ENCODE measurements at places on chromosomes 3 and 15.

- DNase-seq = no peak
Observed at GRCh38 chr15:53193149-53193548, 403.0 kb upstream of the ONECUT1 start.

- peak; percentile 24 for DNase-seq
Observed at GRCh38 chr3:124315215-124316033, 323.5 kb upstream of the ROPN1 start.

GRCh38 chr3:45923755-45924154, 19.5 kb upstream of the CXCR6 start:
- peak; percentile 59 for DNase-seq

GRCh38 chr15:41871175-41871905, 22.5 kb downstream of the SPTBN5 start:
- DNase-seq = no peak

- DNase-seq = no peak
Observed at GRCh38 chr3:39022286-39022630, 29.5 kb downstream of the SCN11A start.

DNA sequence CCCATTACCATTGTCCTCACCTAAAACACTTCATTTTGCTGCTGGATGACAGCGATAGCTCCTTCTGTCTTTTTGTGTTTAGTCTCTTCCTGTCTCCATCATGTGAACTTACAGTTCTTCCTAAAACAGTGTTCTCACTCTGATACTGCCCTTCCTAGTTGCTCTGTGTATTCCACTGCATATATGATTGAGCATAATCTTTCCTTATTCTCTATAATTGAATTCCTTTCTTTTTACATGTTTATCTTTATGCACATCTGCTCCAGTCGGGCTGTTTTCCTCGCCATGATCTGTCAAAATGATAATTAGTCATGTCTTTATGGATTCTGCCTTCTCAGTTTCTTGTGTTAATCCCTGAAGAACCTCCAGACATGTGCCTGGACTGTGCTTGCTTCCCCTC, 405.1 kb upstream of the SEMA6D start:
- DNase-seq = no peak

GRCh38 chr3:34020726-34021680, 222.6 kb downstream of the PDCD6IP start:
- no peak for DNase-seq

- no peak for DNase-seq
Observed at GRCh38 chr3:121654493-121655385, 6.0 kb downstream of the HCLS1 start.

GRCh38 chr3:123039178-123039577, 11.6 kb upstream of the SEMA5B start:
- no peak for DNase-seq

GRCh38 chr3:127215714-127216414, 22.9 kb downstream of the PRR23E start:
- no peak for DNase-seq

DNA sequence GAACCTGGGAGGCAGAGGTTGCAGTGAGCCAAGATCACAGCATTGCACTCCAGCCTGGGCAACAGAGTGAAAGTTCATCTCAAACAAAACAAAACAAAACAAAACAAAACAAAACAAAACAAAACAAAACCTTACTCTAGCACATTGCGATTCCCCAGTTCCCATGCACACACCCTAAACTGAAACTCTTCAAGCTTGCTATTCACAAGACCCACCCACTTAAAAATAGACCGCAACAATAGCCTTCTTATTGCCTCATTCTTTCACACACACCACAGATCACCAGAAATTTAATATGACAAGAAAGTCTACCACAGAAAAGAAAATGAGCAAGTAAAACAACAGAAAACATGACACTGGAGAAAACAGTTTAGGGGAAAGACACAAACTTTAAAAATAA, 598.4 kb downstream of the FHIT start:
- no peak for DNase-seq

GRCh38 chr3:45567730-45568172, 26.8 kb upstream of the LIMD1 start:
- no peak for DNase-seq

GRCh38 chr3:173287361-173287760, 110.2 kb upstream of the NLGN1 start:
- DNase-seq = no peak

DNA sequence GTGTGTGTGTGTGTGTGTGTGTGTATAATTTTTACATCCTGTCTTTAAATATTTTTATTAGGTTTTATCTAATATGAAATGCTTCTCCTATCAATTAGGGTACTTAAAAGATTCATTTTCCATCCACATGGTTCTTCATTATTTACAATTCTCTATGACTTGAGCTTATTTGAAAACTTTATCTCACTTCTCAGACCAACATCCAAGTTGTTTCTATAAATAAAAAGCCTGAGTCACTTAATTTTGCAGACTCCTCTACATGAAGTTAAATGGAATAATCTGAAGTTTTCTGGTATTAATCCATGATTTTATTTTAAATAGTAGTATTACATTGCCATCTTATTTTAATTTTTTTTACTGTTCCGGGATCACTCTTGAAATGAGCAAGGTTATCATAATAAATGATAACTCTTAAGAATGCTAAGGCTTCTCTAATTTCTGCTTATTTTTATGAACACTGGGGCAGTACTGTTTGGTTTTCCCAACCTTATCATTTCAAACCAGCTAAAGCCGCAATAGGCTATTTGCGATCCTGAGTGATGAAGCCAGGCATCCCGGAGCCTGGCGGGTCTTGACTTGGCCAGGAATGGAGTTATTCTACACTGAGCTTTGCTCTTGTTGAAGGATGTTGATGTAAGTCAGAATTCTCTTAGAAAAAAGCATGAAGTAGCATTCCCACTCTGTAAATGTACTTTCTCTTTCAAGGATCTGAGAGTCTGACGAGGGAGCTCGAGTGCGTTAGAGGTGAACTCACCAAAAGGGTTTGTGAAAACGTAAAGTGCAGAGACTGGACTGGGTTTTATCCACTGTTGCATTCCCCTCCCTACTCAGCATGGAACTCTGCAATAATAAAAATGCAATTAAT, 220.2 kb upstream of the LRTM1 start:
- DNase-seq = no peak

GRCh38 chr15:82093774-82094211, 48.0 kb upstream of the MEX3B start:
- DNase-seq = peak; percentile 86

DNA sequence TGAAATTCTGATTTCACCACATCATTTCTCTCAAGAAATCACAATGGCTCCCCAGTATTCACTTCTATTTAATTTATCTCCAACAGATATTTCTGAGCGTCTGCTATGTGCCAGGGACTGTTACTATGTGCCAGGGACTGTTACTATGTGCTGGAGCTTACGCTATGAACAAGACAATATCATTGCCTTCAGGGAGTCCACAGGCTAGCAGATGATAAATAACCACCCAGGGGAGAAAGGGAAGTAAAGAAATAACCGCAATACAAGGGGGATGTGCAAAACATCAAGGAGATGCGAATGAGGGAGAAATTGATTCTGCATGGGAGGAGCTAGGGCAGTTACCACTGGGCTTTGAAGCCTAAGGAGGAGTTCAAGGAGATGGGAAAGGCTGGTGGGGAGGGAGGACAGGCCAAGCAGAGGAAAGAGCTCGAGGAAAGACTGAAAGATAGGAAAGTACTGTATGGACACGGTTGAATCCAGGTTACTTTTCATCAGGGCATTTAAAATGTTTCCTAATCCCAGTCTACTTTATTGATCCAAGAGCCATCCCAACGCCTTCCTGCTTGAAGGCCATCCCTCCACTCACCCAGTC, 2.5 kb downstream of the THSD4 start:
- DNase-seq = no peak

- no peak for DNase-seq
Observed at GRCh38 chr15:57655809-57656208, 50.7 kb upstream of the POLR2M start.

DNA sequence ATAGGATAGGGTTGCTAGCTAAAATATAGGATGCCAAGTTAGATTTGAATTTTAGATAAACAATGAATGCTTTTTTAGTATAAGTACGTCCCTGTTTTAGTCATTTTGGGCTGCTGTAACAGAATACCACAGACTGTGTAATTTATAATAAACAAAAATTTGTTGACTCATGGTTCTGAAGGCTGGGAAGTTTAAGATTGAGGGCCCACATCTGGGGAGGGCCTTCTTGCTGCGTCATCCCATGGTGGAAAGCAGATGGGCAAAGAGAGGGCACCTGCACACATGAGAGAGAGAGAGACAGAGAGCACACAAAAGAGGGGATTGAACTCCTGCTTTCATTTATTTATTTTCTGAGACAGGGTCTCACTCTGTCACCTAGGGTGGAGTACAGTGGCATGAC, 246.5 kb downstream of the EPHB1 start:
- DNase-seq = no peak

GRCh38 chr3:99875581-99875928, 57.9 kb downstream of the CMSS1 start:
- peak; percentile 71 for DNase-seq

- DNase-seq = no peak
Observed at GRCh38 chr15:78104566-78105475, 12.5 kb downstream of the SH2D7 start.

GRCh38 chr15:90970274-90970673, 15.6 kb downstream of the RCCD1 start:
- no peak for DNase-seq

GRCh38 chr3:11819146-11819689, 27.5 kb downstream of the TAMM41 start:
- DNase-seq = no peak

- DNase-seq = peak; percentile 52
Observed at GRCh38 chr3:104198131-104198530, 1168.6 kb upstream of the ALCAM start.

- no peak for DNase-seq
Observed at GRCh38 chr3:59696783-59697182, 647.0 kb upstream of the CFAP20DC start.

- peak; percentile 98 for DNase-seq
Observed at GRCh38 chr15:49855917-49856637, 235.2 kb downstream of the DTWD1 start.

GRCh38 chr3:24663406-24663805, 168.8 kb upstream of the THRB start:
- no peak for DNase-seq

DNA sequence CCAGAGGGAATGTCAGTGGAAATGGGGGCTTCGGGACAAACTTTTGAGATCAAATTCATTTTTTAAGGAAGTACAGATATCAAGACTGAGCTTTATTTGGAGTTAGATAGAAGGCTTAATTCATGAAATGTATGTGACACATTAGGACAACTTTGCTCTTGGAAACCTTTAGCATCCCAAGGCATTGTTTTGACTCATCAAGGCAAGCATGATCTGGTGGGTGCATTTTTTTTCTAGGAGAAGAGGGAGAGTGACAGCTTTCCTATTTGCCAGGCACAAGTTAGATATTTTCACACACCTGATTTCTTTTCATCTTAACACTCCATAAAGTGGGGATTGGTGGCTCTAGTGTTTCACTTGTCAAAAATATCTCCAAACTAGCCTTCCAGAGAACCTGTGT, 61.5 kb upstream of the RPL35A start:
- no peak for DNase-seq

- no peak for DNase-seq
Observed at GRCh38 chr3:64998317-64998716, 310.5 kb upstream of the ADAMTS9 start.

- no peak for DNase-seq
Observed at GRCh38 chr3:16837602-16838001, 47.2 kb upstream of the PLCL2 start.

GRCh38 chr3:105555206-105555605, 188.5 kb downstream of the ALCAM start:
- DNase-seq = peak; percentile 58

DNA sequence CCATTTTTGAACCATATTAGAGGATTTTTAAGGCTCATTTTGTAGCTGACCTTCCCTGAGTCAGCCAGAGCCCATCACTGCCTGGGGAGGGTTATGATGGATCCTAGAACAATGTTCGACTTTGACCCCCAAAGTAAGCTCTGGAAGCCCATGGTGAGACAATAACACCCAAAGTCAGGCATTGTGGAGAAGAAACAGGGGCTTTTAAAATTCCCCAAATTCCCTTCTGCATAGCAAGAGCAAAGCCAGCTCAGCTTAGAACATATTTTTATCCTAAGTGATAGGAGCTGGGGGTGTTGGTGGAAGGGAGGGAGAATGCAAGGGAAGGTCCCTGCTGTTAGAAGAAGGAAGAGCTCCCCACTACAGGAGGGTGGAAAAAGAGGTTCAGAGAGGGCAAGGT, 4.0 kb downstream of the ITGA11 start:
- peak; percentile 56 for DNase-seq

DNA sequence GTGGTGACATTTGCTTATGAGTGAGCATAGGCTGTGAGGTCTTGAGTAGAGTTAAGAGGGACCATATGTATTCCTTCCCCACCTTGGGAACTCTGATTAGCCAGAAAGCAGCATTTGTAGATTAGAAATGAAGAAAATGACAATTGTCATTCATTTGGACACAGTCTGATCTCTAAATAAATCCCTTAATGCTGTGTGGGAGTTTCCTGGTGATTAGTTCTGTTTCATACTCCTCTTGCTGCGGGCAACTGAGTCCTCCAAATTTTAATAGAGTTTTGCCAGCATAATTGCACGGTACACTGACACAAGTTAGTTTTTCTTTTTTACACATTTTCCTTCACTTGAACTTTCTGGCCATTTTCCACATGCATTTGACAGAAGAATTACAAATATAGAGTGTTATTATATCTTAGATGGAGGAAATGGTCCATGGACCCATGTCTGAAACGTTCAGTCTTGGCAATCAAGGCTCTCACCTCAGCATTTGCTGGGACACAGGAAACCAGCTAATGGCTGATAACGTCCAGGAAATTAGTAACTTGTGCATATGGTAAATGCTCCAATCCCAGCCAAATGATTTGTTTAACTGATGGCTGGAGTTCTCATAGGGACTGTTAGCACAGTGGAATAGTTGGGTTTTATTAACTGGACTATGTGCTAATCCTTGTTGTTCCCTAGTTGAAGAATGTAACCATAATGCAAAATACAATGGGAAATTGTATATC, 321.2 kb downstream of the RBMS3 start:
- DNase-seq = no peak

GRCh38 chr3:180250172-180250571, 213.4 kb upstream of the PEX5L start:
- DNase-seq = peak; percentile 52

DNA sequence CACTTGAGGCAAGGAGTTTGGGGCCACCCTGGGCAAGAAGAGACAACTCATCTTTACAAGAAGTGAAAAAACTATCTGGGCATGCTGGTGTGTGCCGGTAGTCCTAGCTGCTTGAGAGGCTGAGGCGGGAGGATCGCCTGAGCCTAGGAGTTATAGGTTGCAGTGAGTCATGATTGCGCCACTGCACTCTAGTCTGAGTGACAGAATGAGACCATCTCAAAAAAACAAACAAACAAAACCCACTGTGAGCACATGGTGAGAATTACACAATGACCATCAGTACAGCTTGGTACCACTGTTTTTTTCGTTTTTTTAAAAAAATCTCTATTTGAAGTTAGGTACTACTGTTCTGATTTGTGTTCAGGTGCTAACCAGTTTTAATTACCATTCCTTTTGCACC, 13.6 kb downstream of the VPS39 start:
- DNase-seq = no peak

- DNase-seq = peak; percentile 57
Observed at GRCh38 chr3:177284383-177284881, 87.2 kb upstream of the TBL1XR1 start.

- no peak for DNase-seq
Observed at GRCh38 chr3:62832553-62832952, 42.7 kb downstream of the CADPS start.

- no peak for DNase-seq
Observed at GRCh38 chr3:65986285-65986684, 52.4 kb downstream of the MAGI1 start.

- DNase-seq = no peak
Observed at GRCh38 chr15:58327958-58328357, 103.8 kb upstream of the LIPC start.
